ENCODE measurements at places on chromosomes 12 and 14.

GRCh38 chr12:118312578-118312977 is 60.1 kb downstream of the TAOK3 start:
- DNase-seq = no peak

DNA sequence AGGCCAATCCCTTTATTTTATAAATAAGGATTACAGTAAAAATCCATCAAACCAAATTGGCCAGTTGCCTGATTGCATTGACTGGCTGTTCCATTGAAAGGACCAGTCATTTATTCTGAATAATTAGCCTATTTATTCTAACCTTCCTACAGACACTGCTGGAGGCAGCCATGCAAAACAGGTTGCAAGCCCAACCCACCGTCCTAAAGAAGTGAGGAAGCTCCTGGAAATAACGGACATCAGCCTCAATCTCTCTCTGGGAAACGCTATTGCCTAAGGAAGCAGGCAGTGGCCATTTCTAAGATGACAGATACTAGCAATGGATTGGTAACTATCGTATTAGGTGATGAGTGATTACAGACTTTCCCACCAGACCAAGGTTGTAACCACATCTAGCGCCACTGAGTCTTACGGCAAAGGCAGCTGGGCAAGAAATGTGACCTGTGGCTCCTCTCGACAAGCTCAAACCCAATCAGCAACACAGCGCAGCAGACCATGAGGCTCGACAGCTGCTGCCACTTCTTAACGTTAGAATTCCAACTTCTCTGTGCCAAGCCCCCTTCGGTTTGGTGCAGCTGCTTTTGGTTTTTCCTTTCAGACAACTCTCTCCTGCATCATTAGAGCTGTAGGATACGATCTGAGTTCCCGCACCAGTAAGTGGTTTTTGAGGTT is 134.2 kb downstream of the KCNK10 start:
- no peak for DNase-seq

GRCh38 chr12:123151457-123152454 is 866 bp upstream of the PITPNM2 start:
- no peak for DNase-seq

DNA sequence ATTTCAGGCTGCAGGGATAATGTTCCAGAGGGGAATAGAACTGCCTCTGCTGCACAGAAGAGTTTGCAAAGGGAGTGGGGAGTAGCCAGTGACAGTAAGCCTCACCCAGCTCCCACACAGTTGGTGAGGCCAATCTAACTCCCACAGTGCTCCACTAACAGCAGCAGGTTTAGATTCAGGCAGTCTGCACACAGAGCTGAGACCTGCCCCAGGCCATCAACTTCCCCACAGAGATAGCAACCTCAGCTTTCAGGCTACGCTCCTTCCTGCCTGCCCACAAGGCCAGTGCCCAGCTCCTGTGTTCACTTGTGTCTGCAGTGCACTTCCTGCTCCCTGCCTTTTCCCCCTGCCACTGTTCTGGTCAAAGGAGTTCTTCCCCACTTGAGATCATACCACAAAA is 107.5 kb downstream of the TBC1D30 start:
- no peak for DNase-seq

- no peak for DNase-seq
These were observed 49.2 kb upstream of the PPP1R12A start for GRCh38 chr12:79983986-79984620.

- DNase-seq = no peak
These were observed 86.4 kb upstream of the RFLNA start for GRCh38 chr12:124208489-124208888.

GRCh38 chr12:130813436-130813835 is 25.6 kb downstream of the STX2 start:
- DNase-seq = no peak

DNA sequence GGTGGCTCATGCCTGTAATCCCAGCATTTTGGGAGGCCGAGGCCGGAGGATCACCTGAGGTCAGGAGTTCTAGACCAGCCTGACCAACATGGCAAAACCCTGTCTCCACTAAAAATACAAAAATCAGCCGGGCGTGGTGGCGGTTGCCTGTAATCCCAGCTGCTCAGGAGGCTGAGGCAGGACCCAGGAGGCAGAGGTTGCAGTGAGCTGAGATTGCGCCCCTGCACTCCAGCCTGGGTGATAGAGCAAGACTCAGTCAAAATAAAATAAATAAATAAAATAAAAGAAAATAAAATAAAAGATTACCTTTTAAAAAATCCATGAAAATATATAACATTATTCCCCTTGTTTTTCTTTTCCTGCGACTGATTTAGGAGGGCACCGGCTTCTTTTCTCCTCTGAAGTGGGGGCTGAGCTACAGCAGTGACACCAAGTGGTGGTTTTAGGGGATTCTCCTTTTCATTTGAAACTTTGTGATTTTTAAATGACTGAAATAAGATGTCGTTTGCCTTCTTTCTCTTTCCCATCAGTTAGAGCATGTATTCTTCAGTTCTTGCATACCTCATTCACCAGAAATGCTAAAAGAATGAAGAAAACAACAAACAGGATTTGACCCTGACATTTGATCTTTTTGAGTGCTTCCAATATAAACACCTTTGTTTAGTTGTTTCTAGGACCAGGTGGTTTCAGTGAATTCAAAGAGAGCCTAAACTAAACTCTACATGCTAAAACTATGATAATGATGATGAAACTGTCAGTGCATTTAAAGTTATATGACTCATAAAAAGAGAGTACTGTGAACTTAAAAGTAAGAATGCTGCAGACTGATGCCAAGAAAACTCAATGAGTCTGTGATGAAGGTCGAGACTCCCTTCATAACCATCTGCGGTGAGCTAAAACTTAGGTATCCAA is 22.6 kb upstream of the PKP2 start:
- no peak for DNase-seq

DNA sequence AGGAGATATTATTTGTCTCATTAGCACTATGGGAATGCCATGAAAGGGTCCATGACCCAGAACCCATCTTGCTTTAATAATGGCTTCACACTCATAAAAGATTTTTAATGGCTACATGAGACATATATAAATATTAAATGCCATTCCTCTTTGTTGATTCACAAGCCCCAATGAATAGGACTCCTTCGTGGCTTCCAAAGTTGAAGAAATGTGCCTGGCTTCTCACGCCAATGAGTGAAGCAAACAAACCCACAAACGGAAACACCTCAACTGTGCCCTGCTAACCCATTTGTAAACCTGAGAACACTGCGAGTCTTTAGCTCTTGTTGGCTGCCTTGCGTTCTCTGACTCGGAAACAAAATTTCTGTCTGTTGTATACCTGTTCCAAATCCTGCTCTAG is 381.7 kb upstream of the DDHD1 start:
- DNase-seq = no peak

DNA sequence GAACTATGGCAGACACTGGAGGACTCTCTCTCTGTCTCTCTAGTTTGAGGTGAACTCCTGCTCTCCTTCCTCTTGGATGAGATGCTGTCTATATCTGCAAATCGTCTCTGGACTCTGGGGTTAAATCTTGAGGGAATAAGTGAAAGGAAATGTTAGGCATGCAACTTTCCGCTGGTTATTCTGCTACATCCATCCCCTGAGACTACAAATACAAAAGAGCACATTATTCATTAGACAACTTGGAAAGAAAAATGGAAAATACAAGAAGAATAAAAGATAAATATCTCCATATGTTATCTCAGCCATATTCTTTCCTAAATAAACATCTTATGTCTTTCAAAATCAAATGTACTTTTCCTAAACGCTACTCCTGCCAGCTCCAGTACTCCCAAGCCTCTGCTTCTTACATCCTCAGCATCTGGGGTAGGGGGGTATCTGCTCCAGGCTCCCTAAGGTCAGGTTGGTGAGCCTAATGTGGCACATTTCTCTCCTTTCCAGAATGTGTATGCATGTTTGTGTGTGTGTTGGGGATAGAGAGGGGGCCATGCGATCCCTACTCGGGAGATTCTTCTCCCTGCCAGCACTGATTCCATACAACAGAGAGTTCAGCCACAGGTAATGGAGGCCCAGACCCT is 102.9 kb upstream of the FSCB start:
- DNase-seq = no peak

DNA sequence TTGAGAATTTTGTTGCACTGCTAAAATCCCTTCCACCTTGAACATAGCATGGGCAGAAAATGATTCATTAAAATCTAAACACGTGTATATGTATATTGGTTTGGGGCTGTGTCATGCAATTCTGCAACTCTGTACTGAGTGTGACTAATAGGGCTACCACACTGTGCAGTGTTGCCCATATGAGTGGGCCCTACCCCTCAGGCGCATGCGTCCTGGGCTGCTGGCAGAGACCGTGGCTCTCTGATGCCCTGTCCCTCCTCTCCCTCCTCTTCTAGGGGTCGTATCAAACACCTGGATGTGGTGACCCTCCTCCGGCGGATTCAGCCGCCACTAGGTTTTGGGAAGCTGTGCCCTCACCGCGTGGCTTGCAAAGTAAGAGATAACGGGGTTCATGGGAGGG is 128.4 kb upstream of the FKBP4 start:
- DNase-seq = no peak

DNA sequence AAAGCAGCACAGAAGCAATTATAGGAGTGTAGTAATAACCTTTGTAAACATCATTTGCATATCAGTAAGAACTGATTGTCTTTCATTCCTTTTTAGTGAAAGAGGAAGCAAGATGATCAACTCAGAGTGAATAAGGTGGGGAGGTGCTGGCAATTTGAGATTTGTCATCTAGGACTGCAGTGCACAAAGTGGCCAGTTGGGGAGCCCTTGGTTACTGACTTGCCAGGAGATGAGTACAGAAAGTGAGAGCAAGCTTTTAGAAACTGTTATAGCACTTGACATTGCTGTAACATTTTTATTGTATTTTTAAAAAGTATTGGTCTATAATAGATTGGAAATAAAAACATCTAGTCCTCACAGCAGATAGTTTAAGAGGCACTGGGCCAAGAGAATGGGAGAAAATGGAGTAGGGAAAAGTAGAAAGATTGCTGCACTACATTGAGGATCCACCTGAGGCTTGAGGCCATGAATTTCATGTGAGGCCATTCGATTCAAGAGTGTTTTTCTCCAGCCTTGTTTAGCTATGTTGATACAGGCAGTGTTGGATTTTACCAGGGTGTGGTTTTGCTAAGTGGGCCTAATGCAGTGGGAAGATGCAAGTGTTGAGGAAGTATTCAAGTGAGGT is 98.2 kb downstream of the SNAPC1 start:
- DNase-seq = no peak

- no peak for DNase-seq
These were observed 170.7 kb downstream of the PPFIA2 start for GRCh38 chr12:81588235-81589008.

GRCh38 chr12:60059180-60059579 is 463.4 kb downstream of the SLC16A7 start:
- DNase-seq = no peak
